ENCODE measurements at places on chromosomes 7 and 10.

DNA sequence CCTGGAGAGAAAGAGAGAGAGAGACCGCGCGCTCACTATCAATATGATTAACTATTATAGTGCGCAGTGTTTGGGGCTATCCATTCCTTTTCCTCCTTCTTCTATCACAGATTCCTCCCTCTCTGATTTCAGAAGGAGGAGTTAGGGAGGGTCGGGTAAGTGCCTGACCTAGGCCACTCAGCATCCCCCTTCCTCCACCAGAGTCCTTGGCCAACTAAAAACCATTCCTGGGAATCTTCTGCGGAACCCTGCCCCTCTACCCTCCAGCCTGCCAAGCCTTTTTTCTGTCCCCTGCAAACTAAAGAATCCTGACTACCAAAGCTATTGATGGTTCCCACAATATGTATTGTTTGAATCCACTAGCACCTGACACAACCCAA is 256.2 kb upstream of the NFE2L3 start:
- DNase-seq: no peak

GRCh38 chr10:88361995-88362807 is 220.9 kb downstream of the RNLS start:
- DNase-seq: no peak

GRCh38 chr10:72048450-72049124 is 39.8 kb downstream of the SPOCK2 start:
- DNase-seq: peak; percentile 89

DNA sequence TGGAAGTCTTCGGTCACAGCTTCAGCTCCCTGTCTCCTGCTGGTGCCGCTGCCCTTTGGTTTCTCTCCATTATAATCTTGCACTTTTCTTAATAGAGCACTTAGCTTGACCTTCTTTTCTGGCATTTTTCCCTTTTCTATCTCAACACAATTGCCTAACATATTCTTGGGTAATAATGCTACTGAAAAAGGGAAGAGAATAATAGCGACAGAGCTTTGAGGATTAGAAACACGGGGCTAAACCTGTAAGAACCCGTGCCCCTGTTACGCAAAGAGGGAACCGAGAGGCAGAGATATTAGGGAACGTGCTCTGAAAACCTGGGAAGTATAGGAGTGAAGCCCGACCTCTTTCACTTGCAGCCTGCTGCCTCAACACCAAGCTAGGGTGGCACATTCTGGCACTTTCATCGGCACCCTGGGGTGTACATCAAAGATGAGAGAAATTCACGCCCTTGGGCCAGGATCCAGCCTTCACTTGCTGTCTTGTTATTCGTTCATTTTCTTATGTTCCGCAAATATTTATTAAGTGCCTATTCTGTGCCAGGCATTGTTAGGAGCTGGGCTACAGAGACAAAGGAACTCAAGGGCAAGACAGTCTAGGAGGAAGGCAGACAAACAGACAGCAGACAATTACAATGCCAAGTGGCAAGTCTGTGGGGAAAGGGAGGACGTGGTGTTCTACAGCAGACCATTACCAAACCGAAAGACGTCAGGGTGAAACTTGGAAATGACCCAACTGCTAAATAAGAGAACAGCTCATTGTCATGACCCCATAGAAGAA is 33.0 kb upstream of the GALNTL5 start:
- peak; percentile 11 for DNase-seq

DNA sequence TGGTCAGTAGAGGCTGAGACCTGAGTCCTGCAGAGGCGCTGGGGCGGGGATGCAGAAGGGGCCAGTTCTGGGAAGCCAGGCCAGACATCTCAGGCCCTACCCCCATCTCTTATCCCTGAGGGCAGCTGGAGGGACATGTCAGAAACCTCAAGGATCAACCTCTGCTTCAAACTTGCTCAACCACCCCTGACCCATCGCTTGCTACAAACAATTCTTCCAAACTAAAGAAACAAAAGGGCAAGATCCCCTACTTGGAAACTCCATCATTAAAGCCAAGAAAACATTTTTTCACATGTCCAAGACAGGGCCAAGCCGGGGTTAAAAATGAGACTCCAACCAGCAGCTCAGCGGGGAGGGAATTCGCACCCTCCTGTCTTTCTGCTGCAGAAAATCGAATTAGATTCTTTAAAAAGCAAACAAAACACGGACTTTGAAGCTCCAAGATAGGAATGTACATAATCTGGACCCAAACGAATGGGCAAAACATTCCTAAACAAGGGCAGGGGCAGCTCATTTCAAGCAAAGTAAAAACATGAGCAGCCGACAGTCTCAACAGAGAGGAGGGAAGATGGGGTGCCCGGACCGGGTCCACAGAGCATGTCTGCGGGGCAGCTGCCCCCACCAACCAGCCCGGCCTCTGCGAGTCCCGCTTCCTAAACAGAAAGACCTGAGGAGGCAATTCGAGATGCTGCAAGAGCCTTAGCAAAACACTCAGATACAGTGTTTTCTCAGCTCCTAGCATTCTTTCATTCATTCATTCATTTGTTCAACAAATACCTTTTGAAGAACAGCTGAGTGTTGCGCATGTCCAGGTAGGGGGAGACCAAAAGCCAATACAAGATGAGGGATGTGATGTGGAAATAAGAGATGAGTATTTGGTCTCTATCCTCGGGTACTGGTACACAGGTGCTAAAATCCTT is 44.8 kb downstream of the CHST15 start:
- no peak for DNase-seq

- DNase-seq: no peak
Observed at GRCh38 chr10:97601268-97602215, 12.0 kb downstream of the C10orf62 start.

- DNase-seq: peak; percentile 16
Observed at GRCh38 chr10:113169853-113170460, 219.9 kb downstream of the TCF7L2 start.

DNA sequence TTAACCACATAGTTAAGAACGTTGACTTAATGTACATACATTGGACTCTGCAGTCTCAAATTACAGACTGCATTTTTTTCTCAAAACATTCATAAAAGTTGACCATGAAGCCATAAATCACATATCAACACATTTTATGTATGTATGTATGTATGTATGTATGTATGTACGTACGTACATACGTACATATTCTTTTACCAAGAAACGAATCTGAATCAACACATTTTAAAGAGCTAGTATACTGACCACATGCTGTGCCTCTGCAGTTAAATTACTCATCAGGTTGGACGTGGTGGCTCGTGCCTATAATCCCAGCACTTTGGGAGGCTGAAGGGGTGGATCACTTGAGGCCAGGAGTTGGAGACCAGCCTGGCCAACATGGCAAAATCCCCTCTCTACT is 105.8 kb downstream of the GPR158 start:
- DNase-seq: no peak

DNA sequence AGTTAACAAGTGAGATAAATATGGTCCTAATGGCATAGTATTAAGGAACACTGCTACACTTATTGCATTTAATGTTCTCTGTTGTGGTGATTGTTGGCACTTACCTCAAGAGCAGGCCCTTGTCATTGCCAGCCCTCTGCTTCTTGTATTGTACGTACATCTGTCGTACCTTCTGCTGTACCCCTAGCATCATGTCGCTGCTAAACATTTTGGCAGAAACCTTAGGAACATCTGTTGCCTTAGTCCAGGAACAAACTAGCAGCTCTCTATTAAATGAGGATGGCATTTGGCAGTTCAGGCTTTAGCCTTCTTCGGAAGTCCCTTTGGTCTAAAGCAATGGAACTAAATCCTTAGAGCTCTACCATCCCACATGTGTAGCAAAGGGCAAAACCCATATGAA is 47.6 kb downstream of the PRKG1 start:
- DNase-seq: no peak

GRCh38 chr10:119775529-119775928 is 49.7 kb downstream of the INPP5F start:
- DNase-seq: no peak

- DNase-seq: no peak
Observed at GRCh38 chr7:44604941-44605340, 1.5 kb upstream of the OGDH start.

DNA sequence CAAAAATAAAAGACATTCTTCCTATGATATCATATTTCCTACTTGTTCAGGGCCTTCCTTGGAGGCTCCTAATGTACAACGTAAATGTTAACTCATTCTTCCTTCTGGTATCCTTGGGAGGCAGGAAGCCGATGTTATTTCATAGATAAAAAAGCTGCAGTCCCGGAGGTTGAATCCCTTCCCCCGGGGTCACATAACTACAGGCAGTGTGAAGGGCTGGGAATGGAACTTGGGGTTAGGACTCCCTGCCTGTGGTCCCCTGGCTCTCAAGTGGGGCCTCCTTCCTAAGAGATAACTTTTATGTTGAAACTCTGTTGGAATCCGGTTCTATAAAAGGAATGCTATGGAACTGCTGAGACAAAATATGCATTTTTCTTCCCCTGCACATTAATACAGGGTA is 14.9 kb upstream of the CCDC3 start:
- no peak for DNase-seq

DNA sequence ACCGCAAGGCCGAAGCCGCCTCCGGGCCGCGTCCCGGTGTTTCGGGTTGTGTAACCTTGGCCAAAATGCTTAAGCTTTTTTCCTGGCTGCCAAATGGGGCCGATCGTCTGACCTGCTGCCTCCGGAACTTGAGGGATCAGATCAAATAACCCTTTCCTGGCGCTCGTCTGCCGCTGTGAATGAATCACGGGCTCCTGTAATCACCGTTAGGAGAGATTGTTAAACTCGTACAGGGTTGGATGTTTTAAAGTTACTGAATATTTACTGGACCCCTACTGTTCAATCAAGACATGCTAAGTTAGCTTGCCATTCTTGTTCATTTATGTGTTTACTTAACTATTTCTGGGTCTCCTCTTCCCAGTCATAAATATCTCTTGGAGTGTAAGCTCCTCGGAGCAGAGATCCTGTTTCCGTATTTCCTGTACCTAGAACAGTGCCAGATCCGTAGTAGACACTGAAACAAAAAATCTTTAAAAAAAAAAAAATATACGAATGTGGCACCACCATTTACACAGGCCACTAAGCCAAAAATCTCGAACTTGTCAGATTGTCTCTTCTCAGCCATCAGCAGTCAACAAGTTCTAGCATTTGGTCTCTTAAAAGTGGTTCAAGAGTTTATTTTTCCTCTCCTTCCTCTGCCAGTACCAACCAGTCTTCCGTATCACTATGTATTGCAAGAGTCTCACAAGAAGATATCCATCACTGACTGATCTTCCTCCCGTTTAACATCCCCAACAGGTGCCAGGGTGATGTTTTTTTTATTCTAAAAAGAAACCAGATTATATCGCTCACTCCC is 650 bp upstream of the TM9SF3 start:
- DNase-seq: peak; percentile 15

- DNase-seq: no peak
Observed at GRCh38 chr7:18468795-18469194, 26.8 kb upstream of the HDAC9 start.

DNA sequence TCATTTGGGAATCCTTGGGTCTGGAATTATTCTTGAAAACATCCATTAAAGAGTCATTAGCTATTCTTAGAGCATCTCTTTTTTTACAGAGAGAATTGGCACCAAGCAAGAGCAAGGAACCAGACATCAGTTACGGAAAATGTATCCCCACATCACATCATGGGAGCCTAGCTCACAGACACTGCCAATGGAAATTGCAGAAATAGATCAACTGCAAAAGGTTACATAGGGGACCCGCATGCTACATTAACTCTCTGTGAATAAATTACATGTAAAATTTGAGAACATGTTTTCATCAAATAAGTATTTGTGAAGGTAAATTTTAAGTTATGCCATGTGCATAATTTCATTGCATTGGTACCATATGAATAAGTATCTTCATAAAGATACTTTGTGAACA is 224.8 kb downstream of the ZNF248 start:
- DNase-seq: no peak

GRCh38 chr7:119436882-119437281 is 836.1 kb upstream of the KCND2 start:
- DNase-seq: no peak

GRCh38 chr10:32956365-32957197 is 1.4 kb downstream of the ITGB1 start:
- no peak for DNase-seq

- no peak for DNase-seq
Observed at GRCh38 chr10:127934383-127934782, 27.5 kb downstream of the PTPRE start.

DNA sequence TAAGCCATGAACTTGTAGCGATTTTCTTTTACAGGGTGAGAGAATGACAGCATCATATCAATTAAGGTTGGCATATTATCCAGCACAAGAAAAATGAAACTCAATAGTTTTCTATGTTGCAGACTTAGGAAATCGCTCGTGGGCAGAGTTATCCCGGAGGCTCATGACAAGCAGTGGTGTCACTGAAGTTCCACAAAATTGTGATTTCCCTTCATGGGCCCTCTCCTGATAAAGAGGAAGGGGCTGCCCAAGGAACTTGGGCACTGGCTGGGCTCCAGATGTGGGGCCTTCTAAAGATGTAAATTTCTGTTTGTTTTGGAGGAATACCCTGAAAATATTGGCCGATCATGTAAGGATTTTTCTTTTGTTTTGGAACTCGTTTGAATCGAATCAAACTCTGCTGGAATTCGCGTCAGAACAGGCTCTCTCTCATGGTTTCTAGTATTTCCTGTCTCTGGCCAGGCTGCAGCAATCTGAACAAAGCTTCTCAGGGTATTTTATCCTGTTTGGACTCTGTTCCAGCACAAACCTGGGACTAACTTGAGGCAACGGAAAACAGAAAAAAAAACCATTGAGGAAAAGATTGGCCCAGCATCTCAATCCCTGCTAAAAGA is 340.6 kb upstream of the NRP1 start:
- no peak for DNase-seq

GRCh38 chr10:43671659-43672531 is 23.2 kb upstream of the ZNF32 start:
- peak; percentile 70 for DNase-seq

- DNase-seq: no peak
Observed at GRCh38 chr10:27724287-27724686, 21.3 kb downstream of the MKX start.

- DNase-seq: peak; percentile 71
Observed at GRCh38 chr10:69004821-69005220, 16.2 kb downstream of the KIFBP start.
